ENCODE measurements at places on chromosomes 6 and 20.

- DNase-seq, result no peak
Observed at GRCh38 chr6:45132658-45133294, 195.4 kb upstream of the RUNX2 start.

GRCh38 chr6:2877057-2877882 lies 25.8 kb downstream of the SERPINB9 start:
- DNase-seq, result no peak

GRCh38 chr6:72631480-72631879 lies 9.6 kb downstream of the KCNQ5 start:
- no peak for DNase-seq

- peak; percentile 23 for DNase-seq
Observed at GRCh38 chr6:89073840-89074239, 6.7 kb upstream of the PNRC1 start.

DNA sequence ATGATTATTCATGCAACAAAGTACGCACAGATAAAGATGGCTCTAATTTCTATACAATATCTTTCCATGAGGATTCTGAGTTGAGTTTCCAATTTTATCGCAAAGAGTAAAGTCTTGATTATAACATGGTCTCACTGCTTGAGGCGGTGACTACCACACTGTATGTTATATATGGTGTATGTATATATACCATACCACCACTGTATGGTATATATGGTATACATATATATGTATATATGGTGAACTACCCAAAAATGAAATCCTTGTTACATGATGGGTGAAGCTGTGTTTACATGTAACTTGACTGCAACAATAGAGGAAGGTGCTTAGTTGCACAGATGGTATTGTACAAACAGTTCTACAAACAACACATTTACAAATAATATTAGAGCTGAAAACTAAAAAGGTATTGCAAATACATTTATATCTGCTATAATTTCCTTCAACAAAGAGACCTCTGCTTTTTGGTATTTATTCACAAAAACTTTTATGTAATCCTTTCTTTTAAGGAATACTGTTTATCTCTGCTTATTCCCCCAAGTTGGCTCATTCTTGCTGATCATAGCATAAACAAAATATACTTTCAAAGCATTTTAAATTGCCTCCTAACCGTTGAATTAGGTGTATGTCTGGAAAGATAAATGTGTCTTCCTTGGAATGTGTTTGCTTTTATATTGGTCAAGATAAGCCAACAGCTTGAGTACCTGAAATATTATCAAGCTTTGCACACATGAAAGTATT lies 77.7 kb upstream of the TPD52L1 start:
- DNase-seq, result no peak

- no peak for DNase-seq
Observed at GRCh38 chr6:36336779-36337241, at the start of gene BNIP5. Gene BNIP5, minus strand, starts transcription at chr6:36336888. Its CDS starts 6,198 bp downstream, at chr6:36330690.

GRCh38 chr20:63846128-63846771 lies 15.0 kb upstream of the ABHD16B start:
- peak; percentile 46 for DNase-seq

DNA sequence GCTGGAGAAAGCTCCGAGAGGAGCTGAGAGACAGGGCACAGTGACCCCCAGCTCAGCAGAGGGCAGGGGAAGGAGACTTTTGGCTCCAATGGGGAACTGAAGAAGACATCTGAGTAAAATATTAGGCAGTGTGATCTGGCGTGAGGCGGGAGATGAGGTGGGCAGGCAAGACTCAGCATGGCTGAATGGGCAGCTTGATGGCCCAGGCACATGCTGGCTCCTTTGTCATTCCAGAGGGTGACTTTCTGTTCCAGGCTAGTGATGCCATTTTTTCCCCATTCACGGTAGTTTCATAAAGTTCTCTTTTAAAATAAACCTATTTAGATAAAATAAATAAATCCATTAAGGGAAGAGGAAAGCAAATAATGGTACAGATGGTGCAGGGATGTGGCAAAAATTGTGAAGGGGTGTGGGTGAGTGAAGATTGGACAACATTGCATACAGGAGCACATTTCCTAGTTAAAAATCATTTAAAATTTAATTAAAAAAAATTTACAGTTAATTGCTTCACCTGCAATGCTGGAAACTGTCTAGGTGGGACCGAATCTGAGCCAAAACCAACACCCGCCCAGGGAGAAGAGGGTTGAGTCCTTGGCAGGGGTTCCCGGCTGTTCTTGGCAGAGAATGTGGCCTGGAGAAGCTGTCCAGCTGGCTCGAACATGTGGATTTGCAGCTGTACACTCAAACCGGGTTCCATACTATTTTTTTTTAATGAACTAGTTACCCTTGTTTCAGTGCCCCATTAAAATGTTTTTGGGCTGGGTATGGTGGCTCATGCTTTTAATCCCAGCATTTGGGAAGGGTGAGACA lies 41.7 kb upstream of the PRELID3B start:
- no peak for DNase-seq

DNA sequence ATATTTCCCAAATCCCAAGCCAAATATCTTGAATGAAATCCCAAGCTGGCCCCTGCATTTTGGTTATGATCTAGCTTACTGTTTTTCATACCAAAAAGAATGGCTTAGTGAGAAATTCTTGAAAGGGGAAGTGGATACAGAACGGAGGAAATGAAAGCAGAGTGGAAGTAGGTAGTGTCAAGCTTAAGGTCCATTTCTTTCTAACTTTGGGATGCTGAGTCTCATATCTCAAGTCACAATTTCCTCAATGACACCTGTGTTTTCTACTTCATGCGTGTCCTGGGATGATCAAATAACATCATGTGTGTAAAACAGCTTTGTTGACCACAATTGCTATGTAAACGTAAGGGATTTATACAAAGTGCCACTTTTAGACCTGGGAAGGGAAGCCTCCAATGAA lies 238.8 kb upstream of the SLC35B3 start:
- DNase-seq, result peak; percentile 4

- no peak for DNase-seq
Observed at GRCh38 chr6:100504786-100505737, 40.3 kb upstream of the SIM1 start.

All from NB4 (cell line).